ENCODE measurements at places on chromosomes 2 and 18.

DNA sequence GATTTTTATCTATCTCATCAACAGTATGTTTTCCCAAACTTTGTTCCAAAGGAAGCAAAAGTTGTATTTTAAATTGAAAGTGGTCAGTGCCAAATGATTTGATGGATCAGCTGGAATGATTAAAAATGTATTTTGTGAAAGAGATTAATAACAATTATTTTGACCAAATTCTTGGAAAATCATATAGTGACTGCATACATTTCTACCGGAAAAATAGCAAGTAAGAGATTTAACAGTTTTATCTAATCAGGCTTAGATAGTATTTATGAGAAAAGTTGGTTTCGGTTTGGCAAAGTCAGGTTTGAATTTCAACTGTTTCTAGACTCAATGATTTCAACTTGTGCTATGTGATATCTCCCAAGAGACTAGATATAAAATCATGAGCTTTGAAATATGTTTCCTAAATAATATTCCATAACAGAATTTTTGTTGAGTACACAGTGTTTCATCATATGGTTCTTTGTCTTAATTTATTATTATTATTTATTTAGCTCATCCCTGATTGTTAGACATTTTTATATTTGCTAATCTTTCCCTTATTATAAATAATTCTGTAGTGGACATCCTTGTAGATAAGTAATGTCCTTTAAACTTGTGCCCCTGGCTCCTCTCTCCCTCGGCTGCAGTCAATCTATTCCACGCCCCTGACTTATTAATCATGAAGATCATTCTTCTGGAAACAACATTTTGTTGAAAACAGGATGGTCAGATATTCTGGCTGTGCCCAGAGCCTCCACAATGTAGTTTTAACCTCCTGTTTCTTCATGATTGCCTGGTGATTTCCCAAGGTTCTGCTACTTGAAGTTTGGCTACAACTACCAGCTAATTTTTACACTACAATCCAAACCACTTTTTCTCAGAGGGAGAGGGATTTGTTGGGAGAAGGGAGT lies 520.7 kb upstream of the TCF4 start:
- no peak for DNase-seq

DNA sequence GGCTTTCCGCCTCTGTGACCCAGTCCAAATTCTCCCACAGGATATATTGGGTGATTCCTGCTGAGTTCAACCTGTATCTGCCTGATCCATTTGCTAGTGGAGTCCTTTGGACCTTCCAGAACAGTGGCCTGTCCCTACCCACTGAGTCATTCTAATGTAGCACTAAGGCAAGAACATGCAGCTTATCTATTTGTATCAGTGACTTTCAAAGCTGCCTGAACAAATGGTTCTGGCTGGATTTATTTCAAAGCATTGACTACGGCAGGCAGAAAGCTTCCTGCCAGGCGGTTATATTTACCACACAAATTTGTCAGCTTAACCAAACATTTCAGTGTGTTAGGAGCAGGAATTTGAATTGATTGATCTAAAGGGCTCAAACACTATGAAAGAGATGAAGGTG lies 613.4 kb downstream of the DCC start:
- no peak for DNase-seq

- no peak for DNase-seq
Measured at GRCh38 chr2:76211991-76212985, 501.6 kb upstream of the GCFC2 start.

DNA sequence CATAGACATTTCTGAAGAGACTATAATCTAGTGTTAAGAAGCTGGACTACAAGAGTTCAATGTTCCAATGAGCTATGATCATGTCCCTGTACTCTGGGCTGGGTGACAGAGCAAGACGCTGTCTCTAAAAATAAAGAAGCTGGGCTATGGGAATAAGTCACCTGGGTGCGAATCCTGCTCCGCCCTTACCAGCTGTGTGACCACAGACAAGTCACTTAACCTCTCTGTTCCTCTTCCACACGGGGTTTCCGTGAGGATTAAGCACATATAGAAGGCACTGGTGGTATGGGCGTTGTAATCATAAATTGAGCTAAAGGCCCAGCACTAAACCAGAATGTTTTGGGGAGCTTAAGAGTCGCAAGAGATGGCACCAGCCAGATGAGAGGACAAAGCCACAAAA lies 178.5 kb downstream of the HAUS1 start:
- no peak for DNase-seq

DNA sequence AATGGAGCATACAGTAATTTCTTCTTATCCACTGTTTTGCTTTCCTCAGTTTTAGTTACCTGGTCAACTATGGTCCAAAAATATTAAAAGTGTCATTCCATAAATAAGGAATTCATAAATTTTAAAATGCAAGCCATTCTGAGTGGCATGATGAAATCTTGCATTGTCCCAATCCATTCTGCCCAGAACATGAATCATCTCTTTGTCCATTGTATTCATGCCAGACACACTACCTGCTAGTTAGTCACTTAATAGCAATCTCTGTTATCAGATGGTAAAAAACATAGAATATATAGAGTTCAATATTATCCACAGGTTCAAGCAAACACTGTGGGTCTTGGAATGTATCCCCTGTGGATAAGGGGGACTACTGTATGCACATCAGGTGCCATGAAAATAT lies 872.2 kb upstream of the NXPH2 start:
- no peak for DNase-seq

- DNase-seq: peak; percentile 38
Measured at GRCh38 chr18:59547581-59548182, 149.5 kb downstream of the CCBE1 start.

DNA sequence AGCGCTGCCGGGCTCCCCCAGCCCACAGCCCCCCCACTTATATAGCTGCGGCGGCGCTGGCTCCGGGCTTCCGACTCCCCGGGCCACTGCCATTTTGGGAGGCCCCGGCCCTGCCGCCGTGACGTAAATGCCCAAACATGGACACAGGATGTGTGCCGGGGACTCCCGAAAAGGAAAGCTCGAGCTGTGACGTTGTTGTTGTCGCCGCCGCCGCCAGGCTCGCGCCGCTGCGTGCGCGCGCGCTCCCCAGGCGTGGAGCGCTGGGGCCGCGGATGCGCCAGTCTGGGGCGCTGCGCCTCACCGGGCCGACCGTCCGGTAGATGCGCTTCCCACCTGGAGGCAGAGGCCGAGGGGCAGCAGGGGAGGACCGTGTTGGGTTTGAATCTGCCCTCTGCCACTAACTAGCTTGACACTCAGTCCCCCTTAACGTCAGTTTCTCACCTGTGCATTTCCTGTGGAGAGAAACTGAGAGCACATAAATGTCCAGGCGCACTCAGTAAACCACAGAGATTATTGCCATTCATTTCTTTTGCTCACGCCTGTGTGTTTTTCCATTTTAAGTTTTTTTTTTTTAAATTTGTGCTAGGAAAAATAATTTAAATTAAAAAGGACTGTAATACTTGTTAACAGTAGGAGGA lies at the start of gene EGR4:
EGR4 (minus strand) TSS at position 15 of the 638 bp plus-strand sequence. CDS start 231 bp downstream, outside the sequence.
- DNase-seq: peak; percentile 66

- no peak for DNase-seq
Measured at GRCh38 chr2:108492364-108492763, 41.9 kb upstream of the LIMS1 start.

- no peak for DNase-seq
Measured at GRCh38 chr2:73099486-73099885, 13.3 kb downstream of the RAB11FIP5 start.

DNA sequence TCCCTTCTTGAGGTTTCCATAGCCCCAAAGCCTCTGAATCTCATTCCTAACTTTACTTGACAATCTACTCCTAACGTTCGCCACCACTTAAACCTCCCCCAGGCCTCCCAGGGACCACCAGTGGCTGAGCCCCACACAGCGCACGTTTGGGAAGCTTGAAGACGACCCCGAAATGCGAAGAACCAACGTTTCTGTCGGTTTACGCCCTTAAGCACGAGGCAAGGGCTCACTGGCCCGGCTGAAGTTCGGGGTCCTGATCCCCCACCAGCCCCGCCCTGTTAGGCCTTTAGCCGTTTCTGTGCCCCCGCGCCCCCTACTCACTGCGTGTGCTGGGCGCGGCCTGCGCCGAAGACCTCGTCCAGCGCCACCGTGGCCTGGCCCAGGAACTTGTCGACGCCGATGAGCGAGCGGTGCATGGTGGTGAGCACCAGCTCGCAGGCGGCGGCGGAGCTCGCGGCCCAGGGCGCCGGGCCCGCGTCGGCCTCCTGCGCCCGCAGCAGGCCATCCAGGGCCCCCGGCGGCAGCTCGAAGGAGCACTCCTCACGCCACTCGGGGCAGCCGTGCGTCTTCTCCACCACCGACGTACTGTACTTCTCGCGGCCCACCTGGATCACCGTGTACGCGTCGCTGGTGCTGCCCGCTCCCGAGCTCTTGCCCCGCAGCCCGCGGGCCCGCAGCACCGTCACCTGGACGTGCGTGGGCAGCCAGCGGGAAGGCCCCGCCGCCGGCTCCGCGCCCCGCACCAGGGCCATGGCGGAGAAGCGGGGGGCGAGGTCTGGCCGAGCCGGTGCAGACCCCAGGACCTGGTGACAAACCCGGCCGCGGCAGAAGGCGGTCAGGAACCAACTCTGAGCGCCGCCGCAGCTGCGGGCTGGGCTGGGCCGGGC lies 479 bp downstream of the RAB11FIP5 start:
- DNase-seq: no peak

- no peak for DNase-seq
Measured at GRCh38 chr2:240250985-240251847, 110.8 kb upstream of the OTOS start.

- no peak for DNase-seq
Measured at GRCh38 chr2:228352048-228352447, 170.6 kb upstream of the SPHKAP start.

DNA sequence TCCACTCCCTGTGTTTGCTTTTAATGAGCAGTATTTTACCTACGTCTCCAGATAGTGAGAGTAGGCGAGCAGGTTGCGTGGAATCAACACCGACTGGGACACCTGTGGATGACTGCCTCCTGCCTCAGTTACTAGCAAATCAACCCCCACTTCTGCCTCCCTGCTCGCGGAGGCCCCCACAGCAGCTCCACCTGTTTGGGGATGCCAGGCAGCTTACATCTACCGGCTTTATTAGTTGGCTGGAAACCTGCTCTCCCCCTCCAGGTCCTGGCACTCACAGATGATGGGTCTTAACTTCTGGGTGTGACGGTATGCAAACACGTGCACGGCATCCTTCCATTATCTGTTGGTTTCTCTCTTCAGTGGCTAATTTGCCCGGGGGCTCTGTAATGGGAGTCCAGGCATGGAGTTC lies 164.4 kb upstream of the SESTD1 start:
- peak; percentile 14 for DNase-seq

DNA sequence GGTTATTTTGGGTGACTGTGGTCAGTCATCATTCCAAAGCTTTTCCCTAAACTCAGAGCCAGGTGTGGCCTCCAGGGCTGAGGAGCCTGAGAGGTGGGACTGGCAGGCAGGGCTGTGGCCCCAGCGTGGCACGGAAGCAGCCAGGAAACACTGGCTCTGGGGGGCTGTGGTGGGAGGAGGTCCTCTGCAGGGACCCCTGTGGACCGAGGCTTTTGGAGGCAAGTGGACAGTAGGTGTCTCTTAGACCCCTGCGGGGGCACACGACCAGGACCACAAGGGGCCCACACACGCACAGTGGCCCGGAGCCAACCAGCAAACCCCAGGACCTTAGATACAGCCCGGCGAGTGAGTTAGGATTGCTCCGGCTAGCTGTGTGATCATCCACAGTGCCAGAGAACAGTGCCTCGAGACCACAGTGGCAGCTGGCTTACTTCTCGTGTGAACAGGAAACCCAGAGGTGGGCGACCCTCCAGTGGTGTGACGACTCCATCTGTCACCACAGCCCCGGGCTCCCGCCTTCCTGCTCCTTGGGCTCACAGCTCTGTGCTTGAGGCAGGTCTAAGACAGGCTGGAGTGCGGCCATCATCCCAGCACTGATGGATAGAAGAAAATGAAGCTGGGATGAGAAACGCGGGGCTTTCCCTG lies 1.6 kb upstream of the RTP5 start:
- DNase-seq: no peak

- DNase-seq: no peak
Measured at GRCh38 chr2:172105471-172106107, 2.9 kb upstream of the DLX2 start.

DNA sequence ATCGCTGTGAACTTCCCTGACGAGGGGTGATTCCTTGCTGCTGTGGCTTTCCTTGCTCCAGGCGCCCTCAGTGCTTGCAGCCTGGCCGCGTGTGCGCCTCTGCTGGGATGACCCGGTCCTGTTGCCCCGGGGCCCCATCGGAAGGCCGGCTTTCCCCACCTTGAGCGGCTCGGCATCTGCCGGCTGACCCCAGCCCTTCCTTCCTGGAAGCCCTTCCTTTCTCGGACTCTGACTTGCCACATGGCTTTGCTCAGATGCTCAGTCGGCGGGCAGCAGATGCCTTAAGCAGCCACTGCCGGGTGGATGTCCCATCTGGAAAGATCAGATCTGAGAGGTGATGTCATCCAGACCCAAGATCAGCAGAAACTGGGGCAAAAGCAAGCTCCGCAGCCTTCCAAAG lies 100.5 kb upstream of the ODC1 start:
- no peak for DNase-seq

- no peak for DNase-seq
Measured at GRCh38 chr18:63588909-63589308, 1.8 kb downstream of the SERPINB13 start.

- DNase-seq: no peak
Measured at GRCh38 chr2:174633623-174633930, 36.0 kb upstream of the WIPF1 start.

- no peak for DNase-seq
Measured at GRCh38 chr18:26415631-26416030, 132.7 kb downstream of the KCTD1 start.

GRCh38 chr2:23489471-23490322 lies 104.7 kb downstream of the KLHL29 start:
- DNase-seq: no peak

DNA sequence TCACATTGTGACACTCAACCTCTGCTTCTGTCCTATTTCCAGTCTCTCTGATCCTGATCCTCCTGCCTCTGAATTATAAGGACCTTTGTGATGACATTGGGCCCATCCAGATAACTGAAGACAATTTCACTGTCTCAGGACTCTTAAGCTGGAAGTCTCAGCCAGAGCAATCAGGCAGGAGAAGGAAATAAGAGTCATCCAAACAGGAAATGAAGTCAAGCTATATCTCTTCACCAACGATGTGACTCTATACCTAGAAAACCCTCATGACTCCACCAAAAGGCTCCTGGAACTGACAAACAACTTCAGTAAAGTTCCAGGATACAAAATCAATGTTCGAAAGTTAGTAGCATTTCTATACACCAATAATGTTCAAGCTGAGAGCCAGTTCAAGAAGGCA lies 29.3 kb upstream of the TWIST2 start:
- no peak for DNase-seq

All from NCI-H748 treated with DMSO at 0.1 percent for 48 hours (cell line).